ENCODE measurements at places on chromosomes 6 and 20.

DNA sequence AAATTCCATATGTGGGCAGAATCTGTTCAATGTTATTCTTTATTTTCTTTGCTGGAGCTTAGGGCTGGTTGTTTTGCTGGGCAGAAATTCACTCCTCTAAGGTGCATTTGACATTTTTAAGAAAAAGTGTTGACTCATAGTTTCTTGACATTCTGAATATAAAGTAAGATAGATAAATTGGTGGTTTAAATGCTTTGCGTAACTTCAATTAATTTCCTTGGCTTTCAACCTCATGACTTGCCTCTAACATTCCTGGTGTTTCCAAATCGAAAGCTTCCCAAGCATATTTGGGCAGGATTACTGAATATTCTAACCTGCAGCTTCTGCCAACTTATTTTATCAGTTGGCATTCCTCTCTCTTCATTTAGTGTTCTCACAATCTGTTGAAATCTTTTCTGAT lies 718.7 kb upstream of the ADGRB3 start:
- DNase-seq = no peak

DNA sequence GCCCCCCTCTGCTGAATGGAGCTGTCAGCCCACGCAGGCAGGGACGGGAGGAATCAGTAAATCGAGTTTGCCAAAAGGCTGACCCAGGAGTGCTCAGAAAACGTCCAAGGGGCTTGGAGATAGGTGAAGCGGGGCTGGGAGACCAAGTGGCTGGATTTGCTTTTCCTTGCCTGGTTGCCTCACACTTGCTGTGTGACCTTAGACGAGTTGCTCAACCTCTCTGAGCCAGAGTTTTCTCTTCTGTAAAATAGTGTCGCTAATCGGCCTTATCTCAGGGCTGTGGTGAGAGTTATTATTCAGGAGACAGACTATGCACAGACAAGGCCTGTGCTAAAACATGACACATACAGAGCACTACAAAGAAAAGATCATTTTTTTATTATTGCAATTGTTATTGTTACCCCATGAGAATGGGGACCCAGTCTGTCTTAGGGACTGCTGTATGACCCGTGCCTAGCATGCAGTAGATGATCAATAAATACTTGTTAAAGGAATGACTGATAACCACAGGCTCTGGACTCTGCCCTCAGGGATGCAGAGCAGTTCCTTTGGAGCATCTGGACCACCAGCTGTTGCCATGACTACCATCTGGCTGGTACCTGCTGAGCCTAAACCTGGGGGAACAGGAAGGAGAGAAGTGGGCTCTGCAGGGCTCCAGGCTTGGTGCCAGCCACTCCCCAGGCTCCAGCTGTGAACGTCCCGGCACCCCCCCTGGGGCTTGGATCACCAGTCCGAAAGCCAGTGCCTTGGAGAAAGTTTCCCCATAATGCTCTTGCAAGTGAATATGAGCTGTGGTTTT lies 901 bp downstream of the KCNK15 start:
- DNase-seq = peak; percentile 85

- DNase-seq = no peak
Measured at GRCh38 chr6:12590901-12591300, 125.7 kb upstream of the PHACTR1 start.

GRCh38 chr6:108363889-108364313 lies 69.0 kb downstream of the AFG1L start:
- DNase-seq = no peak

DNA sequence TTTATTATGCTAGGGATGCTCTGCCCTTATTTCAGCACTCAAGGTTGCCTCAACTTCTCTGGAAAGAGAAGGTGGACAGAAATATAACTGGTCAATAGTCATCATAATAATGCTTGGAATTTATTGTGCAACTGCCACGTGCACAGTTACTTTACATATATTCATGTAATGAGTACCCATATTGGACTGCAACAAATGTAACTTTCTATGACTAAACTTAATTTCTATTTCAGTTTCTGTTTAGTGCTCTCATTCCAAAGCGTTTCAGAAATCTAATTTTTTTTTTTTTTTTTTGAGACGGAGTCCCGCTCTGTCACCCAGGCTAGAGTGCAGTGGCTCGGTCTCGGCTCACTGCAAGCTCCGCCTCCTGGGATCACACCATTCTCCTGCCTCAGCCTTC lies 28.3 kb upstream of the CD83 start:
- no peak for DNase-seq

DNA sequence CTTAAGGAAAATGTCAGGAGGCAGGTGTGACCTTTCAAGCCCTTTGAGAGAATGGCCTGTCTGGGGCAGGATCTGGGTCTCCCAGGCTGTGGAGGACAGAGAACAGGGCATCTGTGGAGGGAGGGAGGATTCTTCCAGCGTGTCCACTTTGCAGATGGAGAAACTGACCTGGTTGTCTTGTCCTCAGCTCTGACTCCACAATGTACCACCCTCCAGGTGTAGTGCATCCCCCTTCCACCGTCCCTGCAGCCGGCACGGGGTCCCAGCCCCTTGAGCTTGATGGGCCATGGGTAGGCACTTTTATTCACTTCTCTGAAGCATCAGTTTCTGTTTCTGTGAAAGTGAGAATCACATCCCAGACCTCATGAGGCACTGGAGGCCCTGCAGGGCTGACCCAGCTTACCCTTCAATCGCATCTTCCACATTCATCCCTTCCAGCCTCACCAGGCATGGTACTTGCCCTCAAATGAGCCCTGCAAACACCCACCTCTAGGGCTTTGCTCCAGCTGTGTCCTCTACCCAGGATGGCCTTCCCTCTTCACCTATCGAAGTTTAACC lies 4.6 kb upstream of the TGM2 start:
- no peak for DNase-seq

DNA sequence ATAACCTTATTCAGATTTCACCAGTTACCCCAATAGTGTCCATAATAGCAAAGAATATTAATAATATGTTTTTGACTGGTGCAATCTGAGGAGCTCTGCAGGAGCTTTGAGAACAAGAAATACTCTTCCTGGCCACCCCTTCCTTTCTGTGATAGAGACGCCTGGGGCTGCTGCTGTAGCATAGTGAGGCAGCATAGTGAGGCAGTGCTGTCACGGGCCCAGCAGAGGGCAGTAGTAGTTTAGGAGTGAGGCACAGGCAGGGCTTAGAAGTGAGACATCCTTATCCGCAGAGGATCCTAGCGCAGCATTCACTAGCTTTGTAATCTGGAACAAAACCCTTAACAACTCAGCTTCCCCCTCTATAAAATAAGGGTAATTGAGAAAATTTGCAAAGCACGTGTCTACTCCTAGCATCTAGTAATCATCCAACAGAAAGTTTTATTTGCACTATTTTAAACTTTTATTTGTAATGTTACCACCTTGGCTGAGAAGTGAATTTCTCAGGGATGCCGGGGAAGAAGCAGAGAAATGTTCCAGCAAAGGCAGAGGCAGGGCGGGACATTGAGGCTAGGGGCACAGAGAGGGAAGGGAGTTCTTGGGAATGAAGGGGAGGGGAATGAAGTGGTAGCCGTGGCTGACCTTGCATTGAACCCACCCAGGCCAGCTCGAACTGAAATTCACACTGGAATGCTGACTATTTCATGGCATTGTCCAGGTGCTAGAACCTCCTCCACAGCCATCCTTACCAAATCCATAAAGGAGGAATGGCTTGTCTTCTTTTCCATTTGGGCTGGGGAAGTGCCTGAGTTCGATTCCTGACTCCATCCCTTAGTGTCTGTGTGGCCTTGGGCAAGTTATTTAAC lies 78.8 kb downstream of the CDS2 start:
- peak; percentile 53 for DNase-seq

DNA sequence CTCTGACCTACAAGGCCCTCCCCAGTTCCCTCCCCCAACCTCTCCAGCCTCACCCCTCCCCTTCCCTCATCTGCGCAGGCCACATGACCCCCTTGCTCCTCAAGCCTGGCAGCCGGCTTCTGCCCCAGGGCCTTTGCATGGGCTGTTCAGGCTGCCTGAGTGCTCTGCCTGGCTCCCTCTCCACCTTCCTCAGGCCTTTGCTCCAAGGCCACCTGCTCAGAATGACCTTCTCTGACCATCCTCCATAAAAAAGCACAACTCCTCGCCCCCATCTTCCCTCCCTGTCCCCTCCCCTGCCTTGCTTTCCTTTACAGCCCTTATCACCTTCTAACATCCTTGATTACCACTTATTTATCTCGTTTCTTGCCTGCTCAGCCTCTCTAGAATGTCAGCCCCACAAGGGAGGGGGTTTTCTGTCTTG lies 38.7 kb downstream of the SPDEF start:
- DNase-seq = no peak

DNA sequence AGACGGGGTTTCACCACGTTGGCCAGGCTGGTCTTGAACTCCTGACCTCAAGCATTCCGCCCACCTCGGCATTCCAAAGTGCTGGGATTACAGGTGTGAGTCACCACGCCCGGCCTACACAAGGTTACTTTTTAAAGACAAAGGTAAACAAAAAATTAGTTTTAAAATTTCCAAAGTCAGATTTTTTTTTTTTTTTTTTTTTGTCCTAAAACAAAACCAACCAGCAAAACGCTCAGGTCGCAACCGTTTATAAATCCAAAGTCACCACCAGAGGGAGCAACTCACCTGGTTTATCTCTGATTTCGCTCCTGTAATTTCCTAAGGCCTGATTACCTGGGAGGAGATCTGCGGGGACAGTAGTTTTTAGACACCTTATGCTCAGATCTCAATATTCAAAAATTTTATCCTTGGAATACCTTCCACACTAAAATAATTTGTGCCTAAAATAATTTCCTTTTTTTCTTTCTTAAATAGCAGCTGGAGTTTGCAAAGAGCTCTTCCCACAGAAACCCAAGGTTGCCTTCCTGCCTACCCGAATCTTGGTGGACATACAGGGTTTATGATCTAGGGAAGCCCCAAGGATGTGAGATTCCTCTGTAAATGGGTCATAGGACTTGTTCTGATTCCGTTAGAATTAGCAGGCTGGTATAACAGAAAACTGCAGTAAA lies 19.8 kb upstream of the TREM1 start:
- no peak for DNase-seq

- peak; percentile 84 for DNase-seq
Measured at GRCh38 chr20:37231947-37232630, 29.5 kb downstream of the GHRH start.

- DNase-seq = no peak
Measured at GRCh38 chr6:16684195-16684689, 77.0 kb downstream of the ATXN1 start.

- no peak for DNase-seq
Measured at GRCh38 chr20:57250607-57251343, 15.7 kb downstream of the BMP7 start.

DNA sequence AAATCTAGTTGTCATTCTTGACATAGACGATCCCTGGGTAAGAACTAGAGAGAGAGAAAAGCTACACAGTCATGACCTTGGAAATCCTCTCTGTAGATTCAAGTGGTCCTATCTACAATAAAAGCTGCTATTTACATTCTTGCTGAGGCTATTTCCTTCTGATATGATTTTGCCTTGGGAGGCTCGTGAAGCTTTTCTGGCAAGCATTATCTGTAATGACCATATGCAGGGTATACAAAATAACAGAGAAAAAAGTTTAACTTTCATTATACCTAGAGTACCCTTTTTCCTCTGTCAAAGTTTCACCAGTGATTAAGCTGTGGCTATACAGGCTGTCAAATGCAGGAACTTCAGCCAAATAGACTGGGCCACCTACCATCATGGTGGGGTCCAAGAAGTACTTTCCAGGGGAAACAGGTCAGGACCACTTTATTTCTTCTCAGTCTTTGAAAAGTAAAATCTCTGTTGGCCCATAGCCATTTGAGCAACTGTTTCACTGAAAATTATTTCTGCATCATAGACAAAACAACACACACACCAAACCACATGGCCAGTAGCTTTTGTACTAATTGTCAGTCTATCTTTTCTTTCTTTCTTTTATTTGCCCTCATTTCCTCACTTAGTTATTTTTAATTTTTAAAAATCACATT lies 677.0 kb upstream of the ID4 start:
- no peak for DNase-seq

DNA sequence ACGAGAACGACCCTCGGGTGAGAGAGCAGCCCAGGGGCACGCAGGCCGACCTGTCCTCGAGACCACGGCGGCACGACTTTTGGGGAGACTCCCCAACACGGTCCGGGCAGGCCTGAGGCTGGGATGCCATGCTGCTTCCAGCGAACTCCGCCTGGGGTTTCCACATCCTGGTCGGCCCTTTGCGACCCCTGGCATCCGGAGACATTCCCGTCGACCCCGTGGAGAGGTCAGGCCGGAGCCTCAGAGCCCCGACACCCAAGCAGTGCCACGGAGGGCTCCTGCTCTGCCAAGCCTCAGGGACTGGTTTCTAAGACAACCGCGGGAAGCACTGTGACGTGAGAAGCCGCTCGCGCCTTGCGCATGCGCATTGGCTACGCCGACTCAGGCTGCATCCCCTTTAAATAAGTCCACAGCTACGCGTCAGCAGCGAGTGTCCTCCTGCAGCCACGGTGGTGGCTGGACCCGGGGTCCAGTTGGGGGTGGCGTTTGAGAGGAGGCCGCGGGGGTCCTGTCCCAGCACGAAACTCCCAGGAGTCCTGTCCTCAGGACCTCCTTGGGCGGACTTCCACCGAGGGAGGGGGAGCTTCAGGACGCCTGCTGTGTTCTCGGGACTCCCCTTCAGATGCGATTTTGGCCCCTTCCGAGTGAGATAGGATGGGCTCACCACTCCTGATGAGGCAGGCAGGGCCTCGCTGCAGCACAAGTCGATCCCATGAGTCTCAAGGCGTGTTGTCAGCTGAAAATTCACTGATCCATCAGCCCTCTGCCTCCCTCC lies 1089.3 kb upstream of the DEFB115 start:
- DNase-seq = no peak

DNA sequence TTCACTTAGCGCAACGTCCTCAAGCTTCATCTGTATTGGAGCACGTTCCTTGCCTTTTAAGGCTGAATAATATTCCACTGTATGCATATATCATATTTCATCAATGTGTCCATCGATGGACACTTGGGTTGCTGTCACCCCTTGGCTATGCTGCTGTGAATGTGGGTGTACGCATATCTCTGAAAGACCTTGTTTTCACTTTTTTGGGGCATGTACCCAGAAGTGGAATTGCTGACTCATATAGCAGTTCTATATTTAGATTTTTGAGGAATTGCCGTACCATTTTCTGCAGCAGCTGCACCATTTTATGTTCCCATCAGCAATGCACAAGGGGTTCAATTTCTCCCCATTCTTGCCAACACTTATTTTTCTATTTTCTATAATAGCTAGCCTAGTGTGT lies 22.8 kb upstream of the SLC23A2 start:
- DNase-seq = no peak

- DNase-seq = no peak
Measured at GRCh38 chr6:105968603-105969333, 117.4 kb upstream of the PRDM1 start.

GRCh38 chr20:16517946-16518783 lies 55.1 kb downstream of the KIF16B start:
- DNase-seq = peak; percentile 59

- DNase-seq = no peak
Measured at GRCh38 chr6:15017261-15017660, 228.6 kb upstream of the JARID2 start.

DNA sequence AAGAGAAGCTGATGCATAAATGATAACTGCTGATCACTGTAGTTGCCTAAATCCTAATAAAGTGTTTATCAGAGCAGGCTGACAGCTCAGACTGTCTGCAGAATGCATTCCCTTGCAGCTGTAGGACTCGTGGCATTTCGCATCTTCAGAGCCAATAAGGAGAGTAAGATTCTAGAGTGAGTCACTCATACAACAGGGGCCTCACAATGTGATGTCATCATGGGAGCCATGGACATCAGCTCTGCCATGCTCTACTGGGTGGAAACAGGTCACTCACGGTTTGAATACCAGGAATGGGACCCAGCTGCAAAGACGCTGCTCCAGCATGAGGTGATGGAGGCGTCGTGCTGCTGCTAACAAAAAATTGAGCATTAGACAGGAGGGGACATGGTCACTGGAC lies 7.4 kb downstream of the FAM209B start:
- no peak for DNase-seq

- DNase-seq = no peak
Measured at GRCh38 chr6:133894369-133894768, 5.5 kb downstream of the TCF21 start.
